ENCODE measurements at places on chromosomes 4 and X. TPM values are rescaled to one million over a fixed set of nuclear protein-coding genes. Genes with fewer than 3 reads are reported as not detected.

The SPATA18 gene
- 1.9 TPM for polyA plus RNA-seq

The GPC3 gene
- polyA plus RNA-seq = 291 TPM

- no peak for DNase-seq
Measured at GRCh38 chr4:158291334-158292055, 81.2 kb downstream of the TMEM144 start.

GRCh38 chrX:31209005-31209628 is 137.3 kb upstream of the FTHL17 start:
- DNase-seq = no peak

DNA sequence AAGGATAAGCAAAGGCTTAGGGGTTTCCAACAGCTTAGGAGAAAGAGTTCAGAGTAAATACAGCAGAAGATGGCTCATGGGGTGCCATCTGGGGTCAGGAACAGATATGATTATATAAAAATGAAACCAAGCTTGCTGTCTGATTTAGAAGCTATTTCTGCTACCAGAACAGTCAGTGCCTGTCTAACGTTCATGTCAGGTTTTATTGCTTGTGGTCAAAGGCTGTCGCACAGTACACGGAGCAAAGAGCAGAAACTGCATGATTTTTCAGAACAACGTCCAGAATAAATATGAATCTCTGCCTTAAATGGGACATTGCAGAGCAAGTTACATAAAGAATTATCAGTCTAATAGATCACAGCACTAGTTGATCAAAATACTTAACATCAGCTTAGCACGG is 17.4 kb downstream of the CETN2 start:
- no peak for DNase-seq

All from hindlimb muscle (tissue), 1 donor.